ENCODE measurements at places on chromosomes 7 and 10.

DNA sequence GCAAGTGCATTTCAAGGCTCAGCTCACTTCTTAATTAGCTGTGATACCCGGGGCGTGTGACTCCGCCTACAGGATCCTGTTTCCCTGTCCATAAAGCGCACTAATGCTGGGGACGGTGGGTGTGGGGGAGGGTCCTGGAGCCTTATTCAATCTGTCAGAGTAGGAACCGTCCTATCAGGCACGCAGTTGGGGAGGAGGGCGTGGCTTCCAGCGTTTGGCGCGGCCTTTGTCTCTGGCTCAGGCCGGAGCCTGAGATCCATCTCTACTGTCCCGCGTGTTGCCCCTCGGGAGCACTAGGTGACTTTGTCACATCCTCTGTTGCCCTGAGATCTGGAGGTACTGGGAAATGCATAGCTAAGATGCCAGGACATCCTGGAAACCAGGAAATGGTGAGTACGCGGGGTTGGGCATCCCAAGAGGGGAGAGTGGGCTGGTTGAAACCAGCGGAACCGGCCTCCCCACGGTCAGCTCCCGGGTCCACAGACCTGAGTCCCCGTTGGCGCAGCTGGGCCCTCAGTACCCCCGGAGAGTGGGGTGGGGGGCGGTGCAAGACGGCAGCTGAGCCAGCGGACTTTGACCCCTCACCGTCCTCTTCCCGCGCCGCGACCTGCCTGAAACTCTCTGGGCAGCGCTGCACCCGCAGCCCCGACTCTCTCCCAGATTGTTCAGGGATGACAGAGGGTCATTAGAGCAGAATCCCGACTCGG, 104.4 kb upstream of the ZNF92 start:
- DNase-seq, result peak; percentile 68

DNA sequence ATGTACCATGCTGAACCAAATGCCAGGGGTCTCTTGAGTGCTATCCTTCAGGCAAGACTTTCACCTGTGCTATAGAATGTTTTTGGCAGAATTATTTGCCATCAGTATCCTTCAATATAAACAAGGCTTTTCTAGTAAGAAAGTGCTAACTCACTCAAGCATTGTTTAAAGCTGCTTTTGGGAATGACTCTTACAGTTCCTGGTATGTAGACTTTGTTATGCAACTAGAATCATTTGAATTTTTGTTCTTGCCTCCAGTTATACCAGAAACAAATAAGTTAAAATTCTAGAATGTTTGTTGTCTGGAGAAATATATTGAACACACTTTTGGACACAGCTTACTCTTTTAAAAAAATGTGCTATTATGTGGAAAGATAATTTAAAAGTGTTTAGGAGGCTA, 39.5 kb upstream of the RTKN2 start:
- no peak for DNase-seq

GRCh38 chr7:88115816-88116215, 104.0 kb downstream of the SRI start:
- no peak for DNase-seq

DNA sequence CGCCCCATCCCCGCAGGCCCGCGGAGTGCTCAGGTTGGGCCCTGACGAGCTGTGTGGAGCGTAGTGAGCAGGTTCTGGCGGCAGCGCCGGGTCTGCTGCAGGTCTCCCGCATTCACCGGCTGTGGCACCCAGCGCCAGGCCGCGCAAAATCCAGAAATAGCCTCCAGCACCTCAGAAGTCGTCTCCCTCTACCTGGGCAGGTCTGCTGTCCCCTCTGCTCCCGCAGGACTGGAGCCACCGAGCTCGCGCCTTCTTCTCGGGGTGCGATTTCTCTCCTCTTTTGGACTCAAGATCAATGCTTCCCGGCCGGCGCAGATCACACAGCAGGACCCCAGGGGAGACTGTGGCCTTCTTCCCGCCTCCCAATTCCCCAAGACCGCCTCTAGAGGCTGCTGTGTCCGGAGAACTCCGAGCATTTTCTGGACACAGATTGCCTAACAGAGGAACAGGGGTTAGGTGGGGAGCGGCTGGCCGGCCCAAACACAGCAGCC, 8.4 kb downstream of the TLX1 start:
- DNase-seq, result no peak

- DNase-seq, result no peak
These were observed 2.8 kb upstream of the GNAI1 start for GRCh38 chr7:80131675-80132435.

DNA sequence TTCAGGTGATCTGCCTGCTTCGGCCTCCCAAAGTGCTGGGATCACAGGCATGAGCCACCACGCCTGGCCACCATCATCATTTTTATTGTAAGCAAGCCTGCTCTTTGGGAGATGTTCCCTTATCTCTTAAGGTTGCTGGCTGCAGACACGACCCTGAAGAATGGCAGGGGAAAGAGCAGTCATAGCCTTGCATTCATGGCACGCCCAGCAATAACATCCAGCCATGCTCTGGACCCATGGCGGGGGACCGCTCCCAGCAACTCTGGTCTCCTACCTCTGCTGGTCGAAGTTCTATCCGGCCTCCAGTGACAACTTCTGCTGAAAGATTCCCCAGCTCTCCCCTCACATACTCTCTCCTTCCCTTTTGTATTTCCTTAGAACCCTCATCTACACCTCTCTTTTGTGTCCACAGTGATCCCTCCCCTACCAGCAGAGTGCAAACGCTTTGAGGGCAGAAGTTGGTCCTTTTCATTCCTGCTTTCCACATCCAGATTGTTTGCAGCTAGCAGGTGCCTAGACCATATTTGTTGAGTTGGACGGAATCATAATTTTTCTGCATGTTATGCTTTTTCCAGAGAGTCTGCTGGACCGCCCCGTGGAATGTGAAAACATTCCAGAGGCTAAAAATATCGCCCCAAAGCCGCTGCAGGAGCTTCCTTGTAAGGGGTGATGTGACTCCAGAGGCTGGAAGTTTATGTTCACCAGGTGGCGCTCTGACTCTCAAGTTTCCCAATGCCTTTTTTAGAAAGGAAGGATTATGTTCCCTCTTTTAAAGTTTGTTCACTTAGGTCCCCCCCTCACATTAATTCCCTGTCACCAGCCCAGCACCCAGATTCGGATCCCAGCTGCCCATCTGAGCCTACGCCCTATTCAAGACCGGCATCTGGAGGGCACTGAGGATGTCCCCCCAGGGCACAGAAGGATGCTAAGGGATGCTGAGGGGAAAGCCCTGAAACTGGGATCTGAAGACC, 4.3 kb upstream of the MARVELD1 start:
- DNase-seq, result peak; percentile 65

GRCh38 chr10:29132551-29133111, 156.2 kb upstream of the LYZL1 start:
- no peak for DNase-seq

- no peak for DNase-seq
These were observed 178.0 kb downstream of the SRPK2 start for GRCh38 chr7:105210721-105211205.

DNA sequence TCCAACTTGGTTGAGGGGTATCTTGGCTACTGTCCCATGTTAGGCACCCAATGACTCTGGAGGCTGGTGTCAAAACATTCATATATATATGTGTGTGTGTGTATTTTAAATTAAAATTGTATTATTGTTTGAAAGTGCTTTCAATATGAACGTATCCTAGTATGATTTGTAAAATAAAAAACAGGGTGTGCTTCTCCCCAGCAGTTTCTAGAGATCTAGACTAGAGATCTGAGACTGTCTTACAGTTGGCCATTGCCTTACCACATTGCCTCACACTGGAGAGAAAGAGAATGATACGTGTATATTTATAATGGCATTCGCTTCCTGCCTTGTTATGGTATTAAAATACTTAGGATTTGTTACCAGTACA, 1.2 kb downstream of the BAG3 start:
- no peak for DNase-seq

DNA sequence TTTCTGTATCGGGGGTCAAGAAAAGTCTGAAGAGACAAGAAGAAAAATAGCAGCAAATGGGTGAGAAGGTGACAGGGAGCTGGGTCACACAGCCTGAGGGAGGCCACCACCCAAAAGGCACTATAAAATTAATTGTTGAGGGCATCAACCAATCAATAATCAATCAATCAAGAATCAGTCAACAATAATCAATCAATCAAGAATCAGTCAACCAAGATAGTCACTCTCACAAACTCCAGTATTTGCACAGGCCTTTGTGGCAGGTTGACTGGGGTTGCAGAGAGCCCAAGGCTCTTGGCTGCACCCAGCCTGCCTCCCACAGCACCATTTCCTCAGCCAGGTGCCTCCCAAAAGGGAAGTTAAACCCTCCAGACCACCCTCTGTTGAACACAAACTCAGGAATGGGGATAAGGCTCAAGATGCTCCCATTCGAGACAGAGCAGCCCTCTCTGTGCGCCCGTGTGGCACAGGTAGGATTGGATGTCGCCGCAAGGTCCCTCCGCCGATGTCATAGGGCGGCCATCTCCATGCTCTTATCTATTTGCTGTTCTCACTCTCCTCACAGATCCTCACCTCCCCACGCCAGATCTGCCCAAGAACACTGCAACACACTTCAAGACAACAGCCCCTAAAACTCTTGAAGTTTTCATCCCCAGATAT, 64.0 kb downstream of the TNS3 start:
- DNase-seq, result no peak

- DNase-seq, result no peak
These were observed 3.5 kb downstream of the OAT start for GRCh38 chr10:124415210-124415609.

DNA sequence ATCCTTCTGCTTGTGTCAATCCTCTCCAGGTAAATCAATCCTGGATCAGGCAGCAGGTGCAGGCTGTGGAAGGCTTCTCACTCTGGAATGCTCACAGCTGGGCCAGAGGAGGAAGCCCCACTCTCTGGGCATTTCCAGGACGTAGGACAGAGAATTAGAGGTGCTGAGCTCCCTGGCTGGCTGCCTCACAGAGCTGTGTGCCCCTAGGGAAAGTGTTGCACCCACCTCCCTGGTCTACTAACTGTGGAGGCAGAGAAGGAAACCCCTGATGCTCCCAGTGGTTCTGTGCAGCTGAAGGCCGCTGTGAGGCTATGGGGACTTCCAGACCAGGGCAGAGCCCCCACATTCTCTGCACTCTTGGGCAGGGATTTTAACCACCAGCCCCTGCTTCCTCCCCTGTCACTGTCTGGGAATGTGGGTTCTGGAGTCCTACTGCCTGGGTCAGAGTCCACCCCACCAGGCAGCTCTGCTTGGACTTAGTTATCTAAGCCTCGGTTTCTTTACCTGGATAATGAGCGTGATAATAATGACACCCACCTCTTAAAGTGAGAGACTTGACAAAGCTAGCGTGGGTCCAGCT, 73.5 kb upstream of the EEPD1 start:
- DNase-seq, result no peak

GRCh38 chr10:73989594-73990150, 8.2 kb upstream of the VCL start:
- DNase-seq, result no peak

- no peak for DNase-seq
These were observed 3.7 kb downstream of the IKZF1 start for GRCh38 chr7:50308203-50308531.

GRCh38 chr10:59750155-59750945, 2.9 kb downstream of the MRLN start:
- DNase-seq, result no peak

DNA sequence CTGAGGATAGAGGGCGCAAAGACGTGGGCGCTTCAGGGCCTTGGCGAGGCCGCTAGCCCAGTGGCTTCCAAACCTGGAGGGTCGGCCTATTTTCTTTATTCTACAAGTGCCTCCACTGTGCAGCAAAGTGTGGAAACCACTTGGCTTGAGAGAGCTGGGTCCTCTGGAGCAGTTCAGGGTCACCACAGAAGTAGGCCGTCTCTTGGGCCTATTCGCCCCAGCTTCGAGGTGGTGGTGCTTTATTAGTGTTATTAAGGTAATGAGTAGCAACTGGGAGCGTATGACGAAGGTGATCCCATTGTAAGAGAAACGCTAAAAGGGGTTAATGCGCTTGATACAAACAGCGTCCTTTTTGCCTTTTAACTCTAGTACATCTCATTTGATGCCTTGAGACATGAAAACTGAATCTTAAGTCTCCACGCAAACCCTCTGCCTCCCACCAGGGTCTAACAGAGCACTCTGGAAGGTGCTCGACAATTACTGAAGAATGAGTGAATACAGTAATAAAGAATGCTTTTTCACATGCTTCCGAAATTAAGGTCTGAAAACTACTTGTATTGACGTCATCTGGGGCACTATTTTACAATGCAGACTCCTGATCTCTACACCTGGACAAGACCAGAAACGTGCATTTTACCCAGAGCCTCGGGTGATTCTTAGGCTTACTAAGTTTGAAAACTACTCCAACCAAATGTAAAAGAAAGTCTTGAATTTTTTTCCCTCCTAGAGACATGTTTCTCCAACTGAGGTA, 647 bp upstream of the GSAP start:
- DNase-seq, result no peak

GRCh38 chr10:62812672-62813439, 3.3 kb downstream of the EGR2 start:
- DNase-seq, result no peak

GRCh38 chr7:21041666-21042065, 255.0 kb upstream of the SP8 start:
- no peak for DNase-seq

DNA sequence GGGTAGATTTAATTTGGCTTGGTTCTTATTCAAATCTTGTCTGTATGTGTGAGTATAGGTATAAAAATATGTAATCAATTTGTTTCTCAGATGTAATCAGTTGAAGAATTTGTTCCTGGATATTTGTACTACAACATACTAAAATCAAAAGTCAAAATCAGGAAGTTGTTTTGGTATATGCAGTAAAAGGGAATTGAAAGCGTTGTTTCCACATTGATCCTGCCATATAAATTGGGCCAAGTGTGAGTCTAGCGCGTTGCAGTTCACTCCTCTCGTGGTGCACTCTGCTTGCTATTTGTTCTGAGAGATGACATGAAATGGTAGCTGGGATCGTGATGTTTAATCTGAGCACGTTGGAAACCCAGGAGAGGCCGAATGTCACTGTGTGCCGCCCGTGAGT, 55.9 kb downstream of the SHH start:
- no peak for DNase-seq

DNA sequence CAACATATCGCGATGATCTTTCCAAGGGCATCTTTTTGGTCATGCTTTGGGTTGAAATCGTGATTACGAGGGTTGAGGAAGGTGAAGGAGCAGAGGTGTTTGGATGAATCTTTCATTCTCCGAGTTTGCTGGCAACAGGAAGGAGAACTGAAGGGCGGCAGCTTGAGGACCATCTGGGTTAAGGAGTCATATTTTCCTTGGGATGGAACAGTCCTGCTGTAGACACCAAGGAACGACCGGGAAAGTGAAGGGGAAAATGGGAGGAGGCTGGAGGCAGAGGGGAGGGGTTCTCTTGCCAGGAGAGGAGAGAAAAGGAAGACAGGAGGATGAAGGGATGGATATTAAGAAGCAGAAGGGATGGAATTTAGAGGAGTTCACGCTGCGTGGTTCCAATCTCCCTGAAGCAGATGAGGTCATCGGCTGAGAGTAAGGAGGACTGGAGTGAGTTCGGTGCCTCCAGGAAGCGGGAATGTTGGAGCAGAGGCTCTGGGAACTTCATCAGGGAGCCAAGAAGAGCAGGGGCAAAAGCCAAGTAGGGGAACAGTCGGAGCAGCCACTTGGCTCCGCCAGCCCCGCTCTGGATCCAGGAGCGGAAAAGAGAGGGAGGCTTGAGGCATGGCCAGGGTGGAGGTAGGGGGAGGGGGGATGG, 116.6 kb upstream of the GALNT17 start:
- no peak for DNase-seq

GRCh38 chr7:30465046-30465810, 13.4 kb downstream of the NOD1 start:
- DNase-seq, result no peak

- no peak for DNase-seq
These were observed 105.6 kb downstream of the RNLS start for GRCh38 chr10:88477343-88478085.

Data from activated CD4-positive, alpha-beta T cell treated with anti-CD3 and anti-CD28 coated beads, Interleukin-2, amount 50 U/mL, for 48 hours (primary cell).